ENCODE measurements at places on chromosomes 12 and 14.

DNA sequence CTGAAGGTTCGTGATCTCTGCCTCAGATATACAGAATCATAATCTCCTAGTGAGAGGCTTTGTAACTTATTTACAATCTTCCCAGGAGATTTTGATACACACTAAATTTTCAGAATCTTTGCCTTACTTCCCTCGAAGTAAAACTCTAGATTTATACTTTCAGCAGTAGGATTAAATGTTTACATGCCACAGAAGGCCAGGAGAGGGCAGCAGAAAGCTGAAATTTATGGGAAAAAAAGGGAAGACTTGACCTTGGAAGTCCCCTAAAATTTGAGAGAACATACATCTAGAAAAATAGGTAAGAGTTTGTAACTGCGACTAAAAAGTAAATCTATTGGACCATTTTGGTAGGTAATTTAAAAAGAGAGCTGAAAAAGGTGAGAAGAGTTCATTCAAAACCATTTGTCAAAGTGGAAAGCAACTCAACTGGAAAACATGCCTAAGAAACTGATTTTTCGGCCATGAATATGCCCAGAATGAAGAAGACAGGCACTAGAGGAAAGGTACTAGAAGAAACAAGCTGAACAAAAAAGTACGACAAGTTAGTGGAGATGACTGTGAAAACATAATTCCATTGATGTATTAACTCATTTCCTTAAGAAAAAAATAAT, 242.0 kb upstream of the MDGA2 start:
- DNase-seq = peak; percentile 34

DNA sequence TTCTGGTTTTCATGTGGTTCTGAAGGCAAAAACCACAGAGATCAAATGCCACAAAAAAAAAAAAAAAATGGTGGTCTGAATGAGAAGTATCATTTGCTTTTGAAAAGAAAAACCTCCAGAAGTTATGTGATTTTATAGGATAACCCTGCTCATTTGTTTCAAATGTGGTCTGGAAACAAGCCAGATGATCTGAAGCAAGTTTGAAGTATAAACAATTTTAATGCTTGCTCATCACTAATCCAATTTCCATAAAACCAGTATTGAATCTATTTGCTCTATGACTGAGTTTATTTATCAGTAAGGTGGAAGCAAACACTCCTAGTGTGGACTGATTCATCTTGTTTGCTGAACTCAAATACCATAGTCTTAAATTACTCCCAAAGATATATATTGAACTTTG, 407.3 kb upstream of the FLRT2 start:
- peak; percentile 34 for DNase-seq

DNA sequence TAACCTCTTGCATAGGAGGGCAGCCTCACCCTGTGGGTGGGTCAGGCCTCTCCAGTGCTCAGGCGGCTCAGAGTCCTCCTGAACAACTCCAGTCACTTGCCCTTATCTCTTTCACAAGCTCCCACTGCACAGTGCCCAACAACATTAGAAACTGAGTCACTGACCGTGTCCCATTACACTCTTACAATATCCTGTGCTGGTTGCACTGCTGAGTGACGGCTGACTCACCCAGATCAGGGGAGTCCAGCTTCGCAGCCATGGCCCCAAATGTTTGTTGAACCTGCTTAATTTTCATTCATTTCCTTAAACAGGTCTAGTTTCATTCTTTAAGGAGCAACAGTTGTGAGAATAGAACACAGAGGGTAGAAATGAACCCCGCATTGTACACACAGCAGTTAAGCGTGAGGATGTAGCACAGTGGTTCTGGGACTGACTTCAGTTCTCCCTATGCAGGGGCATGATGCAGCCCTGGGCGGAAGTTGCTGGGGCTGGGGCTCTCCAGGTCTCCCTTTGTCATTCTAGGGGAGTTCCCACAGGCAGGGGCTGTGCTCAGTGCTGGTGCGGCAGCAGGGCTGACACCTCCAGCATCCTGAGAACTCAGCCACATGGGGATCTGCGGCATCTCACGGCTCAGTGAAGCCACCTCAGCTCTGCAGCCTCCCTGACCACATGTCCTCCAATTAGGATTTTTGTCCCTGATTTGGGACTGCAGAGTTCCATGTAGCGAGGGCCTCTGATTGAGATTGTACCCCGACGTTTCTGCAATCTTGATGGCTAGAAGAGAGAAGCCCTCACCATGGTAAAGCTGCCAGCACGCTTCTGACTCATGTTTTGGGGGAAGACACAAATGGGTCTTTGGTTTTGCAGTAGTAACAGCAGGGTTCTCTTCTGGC, 16.1 kb downstream of the GPR68 start:
- DNase-seq = no peak

GRCh38 chr12:110246636-110247339, 34.3 kb upstream of the ATP2A2 start:
- DNase-seq = no peak

- no peak for DNase-seq
Observed at GRCh38 chr12:185576-185955, 28.4 kb downstream of the SLC6A12 start.

DNA sequence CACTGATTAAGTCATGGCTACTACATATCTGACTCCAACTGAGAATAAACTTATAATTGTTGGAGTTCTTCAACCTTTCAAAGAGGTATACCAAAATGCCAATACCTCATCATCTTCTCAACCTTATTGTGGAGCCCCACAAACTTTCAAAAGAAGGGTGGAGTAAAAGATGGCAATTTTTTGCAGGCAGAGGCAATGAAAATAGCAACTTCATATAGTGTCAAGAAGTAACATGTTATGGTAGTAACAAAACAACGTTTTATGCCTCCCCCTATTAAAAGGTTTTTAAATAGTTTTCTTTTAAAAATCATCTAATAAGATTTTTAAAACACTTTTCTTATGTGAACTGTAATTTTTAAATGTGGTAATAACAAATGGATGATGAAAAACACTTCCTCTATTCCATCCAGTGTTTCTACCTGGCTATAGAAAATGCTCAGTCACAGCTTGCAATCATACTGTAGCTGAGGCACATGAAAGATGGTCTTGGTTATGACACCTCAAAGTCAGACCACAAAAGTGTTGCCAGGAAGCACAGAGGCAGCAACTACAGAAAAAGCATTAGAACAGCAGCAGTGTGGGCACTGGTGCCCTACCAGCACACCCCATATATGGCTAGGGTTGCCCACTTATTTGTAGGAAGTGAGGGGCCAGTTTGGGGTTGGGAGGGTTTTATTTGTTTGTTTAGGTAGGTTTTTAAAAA, 7.0 kb downstream of the PPP1R12A start:
- no peak for DNase-seq

GRCh38 chr12:59637692-59638070, 41.9 kb downstream of the SLC16A7 start:
- DNase-seq = no peak

- DNase-seq = no peak
Observed at GRCh38 chr14:103311171-103311997, 22.7 kb upstream of the EIF5 start.

DNA sequence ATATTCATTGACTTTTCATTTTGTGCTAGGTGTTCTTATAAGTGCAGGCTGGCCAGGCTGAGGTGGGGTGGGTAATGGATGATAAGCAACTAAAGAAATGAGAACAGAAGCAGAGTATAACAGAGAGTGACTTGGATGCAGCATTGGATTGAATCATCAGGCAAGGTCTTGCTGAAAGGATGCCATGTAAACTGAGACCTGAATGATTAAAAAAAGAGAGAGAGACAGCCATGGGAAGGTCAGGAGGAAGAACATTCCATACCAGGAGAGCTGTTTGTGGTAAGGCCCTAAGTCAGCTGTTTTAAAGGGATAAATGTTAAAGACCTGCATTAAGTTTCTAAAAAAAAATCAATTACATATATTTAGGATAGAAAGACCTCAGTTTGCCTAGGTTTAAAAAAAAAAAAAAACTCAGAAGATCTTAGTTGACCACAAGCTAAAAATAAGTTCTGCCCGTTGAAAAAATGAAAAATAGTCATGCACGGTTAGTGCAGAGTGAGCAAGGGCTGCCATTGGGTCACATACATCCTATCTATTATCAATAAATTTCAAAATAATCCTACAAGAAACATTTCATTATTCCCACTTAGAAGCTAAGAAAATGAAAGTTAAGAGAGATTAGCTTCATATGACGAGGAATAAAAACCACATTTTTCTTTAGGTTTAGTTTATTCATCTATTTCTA, 37.2 kb downstream of the IFNG start:
- DNase-seq = no peak

- no peak for DNase-seq
Observed at GRCh38 chr14:91956616-91957015, 9.1 kb upstream of the FBLN5 start.

DNA sequence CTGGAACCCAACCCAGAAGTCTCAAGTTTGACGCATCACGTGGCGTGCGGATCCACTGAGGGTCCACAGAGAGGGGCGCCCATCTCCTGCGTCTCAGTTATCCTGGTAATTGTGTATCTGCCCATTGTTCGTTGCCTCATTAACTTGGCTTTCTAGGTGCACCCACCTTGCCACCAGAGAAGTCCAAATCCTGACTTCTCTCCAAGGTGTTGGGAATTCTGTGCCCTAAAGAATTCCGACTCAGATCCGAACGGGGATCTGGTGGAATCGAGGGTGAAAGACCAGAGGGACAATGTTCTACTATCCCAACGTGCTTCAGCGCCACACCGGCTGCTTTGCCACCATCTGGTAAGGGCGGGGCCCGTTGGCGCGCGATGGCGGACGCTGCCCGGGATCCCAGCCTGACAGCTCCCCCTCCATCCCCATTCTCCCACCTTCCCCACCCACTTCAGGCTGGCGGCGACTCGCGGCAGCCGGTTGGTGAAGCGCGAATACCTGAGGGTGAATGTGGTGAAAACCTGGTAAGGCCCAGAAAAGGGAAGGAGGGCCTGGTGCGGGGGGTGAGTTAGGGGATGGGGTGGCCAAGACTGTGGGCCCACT, 481 bp downstream of the REC8 start:
- no peak for DNase-seq

DNA sequence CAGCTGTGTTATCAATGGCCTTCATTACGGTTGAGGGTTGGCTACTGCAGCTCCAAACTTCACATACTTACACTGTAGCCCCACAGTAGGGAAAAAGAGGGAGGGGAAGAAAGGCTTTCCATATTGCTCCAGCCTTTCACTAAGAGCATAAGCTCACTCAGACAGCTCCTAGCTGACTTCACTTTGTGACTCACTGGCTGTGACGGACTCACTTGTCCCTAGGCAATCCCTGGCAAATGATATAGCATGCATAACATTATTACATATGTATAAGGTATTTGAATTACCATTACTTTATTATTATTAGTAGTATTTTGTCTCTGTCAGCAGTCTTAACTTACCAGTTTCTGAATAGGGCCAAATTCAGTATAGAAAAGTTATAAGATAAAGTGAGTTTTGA, 350.7 kb downstream of the RMST start:
- no peak for DNase-seq

- no peak for DNase-seq
Observed at GRCh38 chr14:100560471-100560870, 26.7 kb downstream of the BEGAIN start.

- no peak for DNase-seq
Observed at GRCh38 chr14:67963545-67963944, 144.0 kb downstream of the RAD51B start.

- no peak for DNase-seq
Observed at GRCh38 chr12:42407306-42407705, 81.3 kb downstream of the PPHLN1 start.

- peak; percentile 95 for DNase-seq
Observed at GRCh38 chr12:109154451-109155438, 38.4 kb downstream of the ACACB start.

GRCh38 chr12:111471236-111471635, 65.5 kb downstream of the SH2B3 start:
- DNase-seq = no peak

- DNase-seq = no peak
Observed at GRCh38 chr12:31331242-31331641, 5.3 kb upstream of the SINHCAF start.

GRCh38 chr14:85527445-85528035, 2.4 kb upstream of the FLRT2 start:
- no peak for DNase-seq

GRCh38 chr14:68987653-68988036, 8.5 kb upstream of the ACTN1 start:
- no peak for DNase-seq

- DNase-seq = peak; percentile 77
Observed at GRCh38 chr14:32710731-32711680, 227.7 kb upstream of the NPAS3 start.

GRCh38 chr14:63727736-63728728, at the start of gene SGPP1:
Gene SGPP1, minus strand, starts transcription at chr14:63728065. Its CDS starts 121 bp downstream, at chr14:63727944.
- peak; percentile 80 for DNase-seq

- no peak for DNase-seq
Observed at GRCh38 chr14:90049390-90049789, 12.4 kb upstream of the KCNK13 start.

DNA sequence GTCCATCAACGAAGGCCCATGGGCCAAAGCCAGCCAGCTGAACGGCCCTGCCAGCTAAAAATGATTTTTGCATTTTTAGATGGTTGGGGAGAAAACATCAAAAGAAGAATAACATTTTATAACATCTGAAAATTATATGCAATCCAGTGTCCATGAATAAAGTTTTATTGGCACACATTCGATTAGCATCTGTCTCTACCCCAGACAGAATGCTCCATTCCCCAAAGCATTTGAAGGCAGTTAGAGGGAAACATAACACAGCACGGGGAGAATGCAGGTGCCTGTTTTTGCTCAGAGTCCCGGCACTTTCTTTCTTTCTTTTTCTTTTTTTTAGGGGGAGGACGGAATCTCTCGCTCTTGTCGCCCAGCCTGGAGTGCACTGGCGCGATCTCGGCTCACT, 110.7 kb downstream of the ZNF664 start:
- DNase-seq = no peak

DNA sequence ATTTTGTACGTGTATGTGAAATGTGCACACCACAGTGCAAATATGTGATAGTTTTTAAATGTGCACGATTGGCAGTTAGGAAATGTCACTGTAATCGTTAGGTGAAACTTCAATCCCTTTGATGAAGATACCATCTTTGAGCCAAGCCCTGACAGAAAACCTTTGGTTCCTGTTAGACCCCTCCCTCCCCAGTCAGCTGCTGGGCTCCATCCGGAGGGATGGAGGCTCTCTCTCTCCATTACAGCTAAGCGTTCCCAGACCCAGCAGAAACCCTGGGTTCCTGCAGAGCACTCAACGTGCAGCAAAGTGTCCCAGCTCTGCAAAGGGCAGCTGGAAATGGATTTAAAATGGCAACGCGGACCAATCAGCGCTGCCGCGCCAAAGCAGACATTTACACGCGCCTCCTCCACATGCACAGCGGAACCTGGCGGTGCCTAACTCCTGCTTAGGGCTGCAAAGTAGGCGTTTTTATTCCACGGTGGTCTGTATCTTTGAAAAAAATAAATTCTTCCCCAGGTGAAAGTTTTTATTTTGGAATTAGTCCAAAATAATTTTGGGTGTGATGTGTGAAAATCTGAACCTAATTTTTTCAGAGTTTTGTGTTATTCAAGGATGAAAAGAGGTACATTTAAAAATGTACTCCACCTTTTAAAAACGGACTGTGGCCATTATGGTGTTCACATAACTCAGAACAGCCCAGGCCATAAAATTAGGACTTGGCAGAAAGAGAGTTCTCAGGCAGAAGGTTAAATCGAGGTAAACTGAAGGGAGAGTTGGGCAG, 1.4 kb upstream of the HMGA2 start:
- peak; percentile 41 for DNase-seq
